ENCODE measurements at places on chromosomes 16 and 17. TPM values are rescaled to one million over a fixed set of nuclear protein-coding genes. Genes with fewer than 3 reads are reported as not detected.

The KCNJ12 gene
- total RNA-seq = not detected

The HOXB9 gene
- total RNA-seq = 0.71 TPM

The PRAC2 gene
- not detected for total RNA-seq

The PLXDC1 gene
- not detected for total RNA-seq

The KRTAP4-11 gene
- total RNA-seq = not detected

The C16orf86 gene
- total RNA-seq = 12.4 TPM

The PABPN1L gene
- total RNA-seq = not detected

The ZACN gene
- total RNA-seq = not detected

The ABCC12 gene
- not detected for total RNA-seq

The RFFL gene
- 16.5 TPM for total RNA-seq

The TOX3 gene
- not detected for total RNA-seq

The NTN3 gene
- total RNA-seq = 0.35 TPM

The PSKH1 gene
- total RNA-seq = 8.3 TPM

The PRSS21 gene
- 5.5 TPM for total RNA-seq

The TIMP2 gene
- total RNA-seq = 232 TPM

The KRT36 gene
- not detected for total RNA-seq

The C16orf96 gene
- not detected for total RNA-seq

The SCNN1B gene
- total RNA-seq = not detected

The HCRT gene
- not detected for total RNA-seq

The OR3A3 gene
- not detected for total RNA-seq

The STH gene
- not detected for total RNA-seq

The RUNDC3A gene
- total RNA-seq = not detected

The YBX2 gene
- not detected for total RNA-seq

The PTX4 gene
- total RNA-seq = 0.58 TPM

The STX1B gene
- total RNA-seq = 0.86 TPM

The CTRL gene
- total RNA-seq = 0.53 TPM

The SYCE1L gene
- total RNA-seq = not detected

The DLX3 gene
- not detected for total RNA-seq

The CENPX gene
- 149 TPM for total RNA-seq

The BAIAP3 gene
- total RNA-seq = 1.4 TPM

The NAT9 gene
- total RNA-seq = 26.4 TPM

The MYH1 gene
- not detected for total RNA-seq

The DNAAF1 gene
- total RNA-seq = not detected

The WIPI1 gene
- total RNA-seq = 73.2 TPM

The KRTAP2-3 gene
- 0.89 TPM for total RNA-seq

The GPRC5C gene
- total RNA-seq = under 0.01 TPM

The KCNJ2 gene
- 0.53 TPM for total RNA-seq

The FASN gene
- 574 TPM for total RNA-seq

Data from myometrial cell (primary cell).